Astrocyte of the hippocampus (primary cell): ENCODE measurements at places on chromosomes 1 and 21.

DNA sequence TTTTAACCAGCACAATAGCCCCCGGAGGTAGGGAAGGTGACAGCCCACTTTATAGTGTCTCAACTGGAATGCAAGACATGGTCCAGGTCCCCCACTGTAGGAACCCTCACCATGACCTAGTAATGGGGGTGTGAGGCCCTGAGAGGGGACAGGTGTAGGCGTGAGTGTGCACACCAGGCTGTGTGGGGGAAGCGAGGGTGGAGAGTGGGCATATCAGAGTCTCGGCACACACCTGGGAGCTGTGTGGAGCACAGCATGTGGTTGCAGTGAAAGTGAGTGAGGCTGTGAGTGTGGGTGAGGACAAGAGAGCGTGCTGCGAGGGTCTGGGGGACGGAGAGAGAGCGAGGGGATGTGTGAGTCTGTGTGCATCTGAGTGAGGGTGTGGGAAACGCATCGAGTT is 17.1 kb upstream of the RSPO1 start:
- no peak for DNase-seq

DNA sequence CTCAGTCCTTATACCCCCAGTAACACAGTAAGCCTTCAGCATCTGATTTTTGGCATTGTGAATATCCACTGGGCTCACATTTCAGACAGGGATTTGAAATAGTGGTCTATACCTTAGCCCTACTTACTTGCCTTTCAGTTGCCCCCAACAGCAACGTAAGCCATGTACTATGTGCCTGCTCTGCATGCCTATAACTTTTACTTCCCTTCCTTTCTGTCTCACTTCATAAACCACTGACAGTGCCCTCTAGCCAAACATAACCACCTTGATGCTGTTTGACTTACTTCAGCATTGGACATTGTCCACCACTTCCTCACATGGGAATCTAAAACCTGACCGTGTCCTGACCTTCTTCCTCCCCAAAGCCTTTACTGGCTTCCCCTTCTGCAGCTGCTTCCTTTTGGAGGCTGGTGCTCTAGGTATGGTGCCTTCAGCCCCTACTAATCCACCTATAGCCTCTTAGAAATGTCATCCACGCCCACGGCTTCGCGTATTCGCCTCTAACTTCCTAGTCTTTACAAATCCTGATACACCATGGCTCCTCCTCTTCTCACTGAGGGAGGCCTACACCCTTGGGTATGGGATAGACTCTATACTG is 3.6 kb upstream of the ZNF672 start:
- no peak for DNase-seq

- no peak for DNase-seq
Measured at GRCh38 chr1:158007180-158007579, 13.7 kb downstream of the KIRREL1 start.

- no peak for DNase-seq
Measured at GRCh38 chr1:199287647-199288046, 648.8 kb downstream of the PTPRC start.

DNA sequence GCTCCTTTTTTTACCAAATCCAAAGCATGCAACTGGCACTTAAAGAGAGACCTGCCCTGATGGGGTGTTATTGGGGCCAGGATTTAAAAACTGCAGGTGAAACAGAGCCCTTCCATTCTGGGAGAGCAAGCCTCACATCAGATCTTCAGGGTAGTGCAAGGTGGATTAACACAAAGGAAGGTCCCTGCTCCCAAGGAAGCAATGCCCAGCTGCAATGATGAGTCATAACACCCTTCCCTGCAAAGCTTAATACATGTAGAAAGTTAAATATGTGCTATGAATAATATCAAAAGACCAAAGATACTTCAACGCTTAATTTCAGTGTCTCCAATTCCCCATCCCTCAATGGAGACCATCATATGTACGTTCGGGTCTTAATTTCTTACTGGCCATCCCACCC is 508.0 kb downstream of the OMA1 start:
- DNase-seq = no peak

DNA sequence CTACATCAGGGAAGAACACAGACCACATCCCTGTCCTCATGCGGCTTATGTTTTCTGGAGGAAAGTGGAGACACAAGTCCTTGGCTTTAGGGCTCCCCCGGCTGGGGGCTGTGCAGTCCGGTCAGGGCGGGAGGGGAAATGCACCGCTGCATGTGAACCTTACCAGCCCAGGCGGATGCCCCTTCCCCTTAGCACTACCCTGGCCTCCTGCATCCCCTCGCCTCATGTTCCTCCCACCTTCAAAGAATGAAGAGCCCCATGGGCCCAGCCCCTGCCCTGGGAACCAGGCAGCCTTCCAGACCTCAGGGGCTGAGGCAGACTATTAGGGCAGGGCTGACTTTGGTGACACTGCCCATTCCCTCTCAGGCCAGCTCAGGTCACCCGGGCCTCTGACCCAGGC is 45.5 kb downstream of the TNNT2 start:
- DNase-seq = no peak

GRCh38 chr1:116850436-116850835 is 59.3 kb upstream of the PTGFRN start:
- no peak for DNase-seq

DNA sequence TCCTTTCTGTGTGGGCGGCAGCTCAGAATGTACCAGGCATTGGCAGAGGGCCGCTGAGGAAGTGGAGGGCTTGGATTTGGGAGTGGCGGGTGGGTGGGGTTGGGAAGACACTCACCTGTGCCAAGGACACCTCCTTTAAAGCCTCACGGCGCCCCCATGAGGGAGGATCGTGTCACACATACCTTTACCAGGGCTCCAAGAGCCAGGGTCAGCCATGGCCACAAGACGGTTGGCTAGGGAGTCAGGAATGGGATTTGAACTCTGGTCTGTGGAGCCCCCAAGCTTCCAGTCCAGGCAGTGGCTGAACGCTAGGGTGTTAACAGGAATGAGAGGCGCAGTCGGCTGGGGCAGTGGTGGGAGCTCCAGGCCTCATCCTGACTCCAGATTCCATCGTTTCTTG is 4.6 kb downstream of the NBL1 start:
- peak; percentile 49 for DNase-seq

DNA sequence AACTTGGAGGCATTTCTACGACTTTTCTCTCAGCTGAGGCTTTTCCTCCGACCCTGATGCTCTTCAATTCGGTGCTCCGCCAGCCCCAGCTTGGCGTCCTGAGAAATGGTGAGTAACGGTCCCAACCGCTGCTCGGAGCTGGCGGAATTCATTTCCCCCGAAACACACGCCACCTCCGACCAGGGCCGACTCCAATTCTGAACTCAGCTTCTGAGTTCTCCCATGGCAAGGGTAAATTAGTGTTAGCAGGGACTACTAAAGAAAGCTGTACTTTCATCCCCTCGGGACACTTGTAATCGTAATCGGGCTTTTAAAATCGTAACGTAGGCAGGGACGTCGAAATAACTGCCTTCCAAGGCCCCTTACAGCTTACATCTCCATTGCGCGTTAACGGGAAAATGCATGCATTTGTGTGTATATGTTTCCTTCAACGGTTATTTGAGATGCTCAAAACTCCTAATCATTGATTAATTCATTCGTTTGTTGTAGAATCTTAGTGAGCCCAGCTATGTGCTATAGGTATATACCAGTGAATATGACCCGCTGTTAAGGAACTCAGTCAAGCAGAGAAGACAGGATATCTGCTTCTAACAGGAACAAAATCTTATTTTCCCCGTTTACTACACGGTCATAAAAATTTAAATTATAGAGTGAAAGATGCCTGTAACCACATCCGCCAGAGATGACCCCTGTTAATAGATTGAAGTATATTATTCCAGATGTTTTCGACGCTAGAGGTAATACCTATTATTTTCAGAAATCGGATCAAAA is 472 bp downstream of the DTL start:
- no peak for DNase-seq

DNA sequence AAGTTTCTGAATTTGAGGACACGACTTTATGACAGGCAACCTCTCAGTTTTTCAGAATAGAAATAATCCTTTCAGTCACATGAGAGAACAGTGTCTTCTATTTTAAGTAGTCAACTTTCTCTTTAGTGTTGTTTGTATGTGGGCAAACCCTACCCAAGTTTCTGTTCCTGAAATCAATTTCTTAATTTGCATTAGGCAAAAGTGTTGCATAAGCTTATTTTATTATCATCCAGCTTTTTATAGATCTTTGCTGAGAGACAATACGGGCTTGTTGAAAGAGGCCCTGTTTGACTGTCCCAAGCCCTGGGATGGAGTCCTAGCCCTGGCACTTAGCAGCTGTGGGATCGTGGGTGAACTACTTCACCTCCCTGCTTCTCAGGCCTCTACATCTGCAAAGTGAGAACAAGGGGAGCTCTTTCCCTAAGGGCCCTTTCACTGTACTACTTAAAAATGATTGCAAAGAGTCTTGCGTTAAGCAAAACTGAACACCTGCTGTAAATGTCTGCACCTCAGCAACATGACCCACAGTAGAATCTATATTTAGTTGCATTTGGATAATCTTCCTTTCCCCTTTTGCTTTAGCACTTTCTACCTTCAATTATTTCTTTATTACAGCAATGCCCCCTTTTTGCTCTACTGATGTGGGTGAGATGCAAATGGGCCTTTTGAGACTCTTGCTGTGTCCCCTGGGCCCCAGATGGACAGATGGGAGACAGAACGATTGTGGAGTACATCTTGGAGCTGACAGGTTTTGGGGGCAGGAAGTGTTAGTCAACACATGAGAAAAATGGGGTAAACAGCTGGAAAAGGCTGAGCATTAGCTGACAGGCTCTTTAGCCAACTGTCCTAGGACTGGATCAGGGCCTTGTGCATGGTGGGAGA is 41.0 kb upstream of the SCAF4 start:
- DNase-seq = no peak

DNA sequence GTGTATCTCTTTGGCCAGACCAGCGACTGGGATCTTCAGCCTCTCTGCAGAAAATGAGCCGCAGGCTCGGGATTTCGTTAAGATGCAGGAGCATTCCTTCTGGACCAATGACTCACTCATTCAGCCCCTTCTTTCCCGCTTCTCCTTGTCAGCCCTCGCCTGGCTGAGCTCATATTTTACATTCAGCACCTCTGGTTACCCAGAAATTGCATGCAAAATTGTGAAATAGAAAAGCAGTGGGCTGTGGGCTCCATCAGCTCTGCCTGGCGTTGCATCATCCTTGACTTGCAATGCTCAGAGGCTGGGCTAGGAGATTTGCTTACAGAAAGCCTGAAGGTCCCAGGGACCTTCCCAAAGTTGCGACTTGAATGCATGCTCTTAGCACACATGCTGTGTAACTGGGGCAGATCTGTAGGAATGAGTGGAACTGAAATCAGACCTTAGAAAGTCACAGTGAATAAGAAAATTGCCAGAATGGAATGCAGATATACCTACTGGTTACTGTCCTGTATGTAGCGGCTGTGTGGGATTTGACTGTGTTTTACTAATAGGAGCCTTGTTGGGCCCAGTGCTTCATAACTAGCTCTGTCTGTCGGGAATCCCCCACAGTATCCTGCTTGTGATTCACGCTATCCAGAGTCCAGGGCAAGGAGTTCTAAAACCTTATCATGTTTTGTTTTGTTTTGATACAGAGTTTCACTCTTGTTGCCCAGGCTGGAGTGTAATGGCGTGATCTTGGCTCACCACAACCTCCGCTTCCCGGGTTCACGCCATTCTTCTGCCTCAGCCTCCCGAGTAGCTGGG is 444.8 kb downstream of the KIF26B start:
- DNase-seq = peak; percentile 91
